ENCODE measurements at places on chromosomes 3 and 15.

DNA sequence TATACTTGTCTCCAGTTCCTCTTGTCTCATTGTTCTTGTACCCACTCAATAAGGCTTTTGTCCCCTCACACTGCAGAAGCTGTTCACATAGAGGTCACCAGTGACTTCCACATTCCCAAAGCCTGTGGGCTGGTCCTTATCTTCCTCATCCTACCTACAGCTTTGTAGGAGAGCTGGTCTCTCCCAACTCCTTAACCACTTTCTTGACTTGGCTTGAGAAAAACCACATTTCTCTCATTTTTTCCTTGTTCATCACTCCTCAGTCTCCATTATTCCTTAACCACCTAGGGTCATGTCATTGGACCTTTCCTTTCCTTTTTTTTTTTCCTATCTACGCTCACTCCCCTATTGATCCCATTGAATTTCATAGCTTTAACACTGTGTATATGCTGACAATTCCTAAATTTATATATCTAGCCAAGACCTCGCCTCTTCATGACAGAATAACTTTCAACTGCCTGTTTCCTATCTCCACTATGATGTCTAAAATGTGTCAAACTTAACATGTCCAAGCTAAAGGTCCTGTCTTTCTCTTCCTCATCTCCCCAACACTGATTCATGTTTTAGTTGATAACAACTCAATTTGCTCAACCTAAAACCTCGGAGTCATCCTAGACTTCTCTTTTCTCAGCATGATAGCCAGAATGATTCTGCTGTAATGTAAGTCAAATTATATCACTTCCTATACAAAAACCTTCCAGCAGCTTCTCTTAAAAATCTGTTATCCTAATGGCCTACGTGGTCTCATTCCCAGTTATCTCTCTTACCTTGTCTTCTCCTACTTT is 49.5 kb downstream of the CEP63 start:
- DNase-seq, result no peak

DNA sequence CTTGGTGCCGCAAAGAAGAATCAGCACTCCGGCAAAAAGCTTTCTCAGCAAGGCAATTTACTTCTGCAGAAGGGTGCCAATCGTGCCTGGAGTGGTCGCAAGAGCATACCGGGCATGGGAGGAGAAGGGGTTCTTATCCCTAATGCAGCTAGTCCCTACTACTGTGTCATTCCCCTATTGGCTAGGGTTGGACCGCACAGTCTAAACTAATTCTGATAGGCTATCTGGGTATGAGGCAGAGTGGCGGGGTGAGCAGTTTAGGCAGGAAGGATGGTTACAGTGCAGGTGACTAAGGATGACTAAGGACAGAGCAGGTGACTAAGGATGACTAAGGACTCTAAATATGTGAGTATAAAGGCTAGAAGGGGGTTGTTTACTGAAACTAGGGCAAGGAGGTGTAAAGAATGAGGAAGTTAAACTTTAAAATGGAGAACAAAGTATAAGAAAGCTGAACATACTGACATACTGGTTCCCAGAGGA is 52.9 kb downstream of the PGBD4 start:
- DNase-seq, result no peak

DNA sequence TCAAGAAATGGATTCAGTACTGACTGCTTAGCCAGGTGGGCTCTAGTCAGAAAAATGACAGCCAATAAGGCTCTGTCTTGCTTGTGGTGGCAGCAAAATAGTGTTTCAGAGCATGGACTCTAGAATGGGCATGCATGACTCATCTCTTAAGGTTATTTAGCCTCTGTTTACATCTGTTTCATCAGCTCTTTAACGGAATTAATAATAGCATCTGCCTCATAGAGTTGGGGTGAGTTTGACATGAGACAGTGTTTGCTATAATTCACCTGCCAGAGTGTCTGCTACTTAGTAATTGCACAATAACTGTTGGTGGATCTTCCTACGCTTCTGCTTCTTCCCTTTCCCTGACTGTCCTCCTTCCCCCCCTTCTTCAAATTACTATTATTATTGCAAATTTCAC is 350.4 kb upstream of the SEMA6D start:
- no peak for DNase-seq

GRCh38 chr15:77186594-77187011 is 115.7 kb upstream of the TSPAN3 start:
- no peak for DNase-seq

DNA sequence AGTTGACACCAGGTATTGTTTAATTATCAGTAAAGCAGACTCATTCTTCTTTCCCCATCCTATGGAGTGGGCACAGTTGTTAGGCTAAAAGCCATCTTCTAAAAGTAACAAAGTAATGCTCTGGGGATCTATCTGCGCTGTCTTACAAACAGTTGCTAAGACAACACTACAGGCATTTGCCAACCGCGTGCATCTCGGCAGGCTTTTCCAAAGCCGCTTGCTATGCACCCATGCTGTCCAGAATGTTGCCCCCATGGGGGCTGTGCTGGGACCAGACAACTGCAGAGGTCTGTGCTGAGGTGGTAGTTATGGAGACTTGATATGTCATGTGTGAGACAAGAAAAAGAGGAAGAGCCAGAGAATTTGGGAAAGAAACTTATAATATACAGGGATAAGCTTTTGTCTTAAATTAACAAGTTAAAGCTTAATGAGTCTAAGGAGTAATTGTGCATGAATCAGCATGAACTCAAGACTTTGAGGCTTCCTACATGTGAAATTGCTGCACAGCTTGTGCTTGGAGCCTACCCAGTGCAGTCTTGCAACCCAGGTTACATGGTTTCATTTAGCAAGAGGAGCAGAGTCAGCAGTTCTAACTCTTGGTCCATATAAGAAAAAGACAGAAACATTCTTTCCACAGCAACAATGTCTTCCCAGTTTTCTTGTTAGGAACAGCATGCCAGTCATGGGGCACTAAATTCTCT is 38.9 kb upstream of the DCLK3 start:
- no peak for DNase-seq

DNA sequence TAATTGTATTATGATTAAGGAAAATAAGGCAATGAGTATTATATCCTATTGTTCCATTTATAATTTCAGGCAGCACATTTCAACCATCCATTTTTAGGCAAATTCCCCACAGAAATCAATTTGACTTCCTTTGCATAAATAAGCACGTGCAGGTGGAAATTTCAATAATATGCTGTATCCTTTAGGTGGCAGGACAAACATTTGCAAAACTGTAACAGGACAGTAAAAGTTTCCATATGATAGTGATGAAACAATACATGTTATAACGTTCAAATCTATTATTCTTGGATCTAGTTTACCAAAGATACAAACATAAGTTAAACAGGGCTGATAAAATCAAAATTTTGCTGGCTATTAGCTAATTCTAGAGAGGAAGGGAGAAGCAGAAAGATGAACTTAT is 8.5 kb downstream of the UACA start:
- no peak for DNase-seq

- DNase-seq, result no peak
These were observed 30.7 kb downstream of the LRTM1 start for GRCh38 chr3:54897028-54897711.

- DNase-seq, result peak; percentile 71
These were observed 161.3 kb upstream of the TLE3 start for GRCh38 chr15:70259028-70259424.

DNA sequence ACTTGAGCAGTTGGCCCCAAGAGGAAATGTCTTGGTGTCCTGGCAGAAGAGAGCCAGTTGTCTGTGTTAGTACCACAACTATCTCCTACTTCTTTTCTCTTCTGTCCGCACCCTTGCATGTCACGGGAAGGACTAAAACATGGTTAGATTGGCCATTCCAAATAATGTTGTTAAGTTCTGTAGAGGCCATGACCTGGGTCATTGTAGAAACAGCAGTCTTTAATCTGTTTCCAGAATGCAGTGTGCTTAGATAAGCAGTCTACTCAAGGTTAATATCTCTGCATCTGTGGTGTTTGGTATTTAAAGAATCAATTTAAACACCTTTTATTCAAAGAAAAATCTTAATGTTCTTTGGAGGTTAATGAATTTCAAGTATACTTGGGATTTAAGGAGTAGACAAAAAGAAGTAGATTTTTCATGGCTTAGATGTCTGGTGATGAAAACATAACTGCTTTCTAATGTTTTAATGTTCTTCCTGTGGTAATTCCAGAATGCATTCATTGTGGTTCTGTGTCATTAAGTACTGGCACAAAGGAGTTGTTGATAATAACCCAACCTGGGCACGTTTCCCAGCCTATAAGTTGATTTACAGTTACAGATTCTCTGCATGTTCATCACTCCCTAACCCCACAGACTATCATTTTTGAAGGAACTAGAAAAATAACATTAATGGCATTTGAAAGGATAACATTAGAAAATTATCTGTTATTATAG is 58.9 kb downstream of the TMEM108 start:
- no peak for DNase-seq

DNA sequence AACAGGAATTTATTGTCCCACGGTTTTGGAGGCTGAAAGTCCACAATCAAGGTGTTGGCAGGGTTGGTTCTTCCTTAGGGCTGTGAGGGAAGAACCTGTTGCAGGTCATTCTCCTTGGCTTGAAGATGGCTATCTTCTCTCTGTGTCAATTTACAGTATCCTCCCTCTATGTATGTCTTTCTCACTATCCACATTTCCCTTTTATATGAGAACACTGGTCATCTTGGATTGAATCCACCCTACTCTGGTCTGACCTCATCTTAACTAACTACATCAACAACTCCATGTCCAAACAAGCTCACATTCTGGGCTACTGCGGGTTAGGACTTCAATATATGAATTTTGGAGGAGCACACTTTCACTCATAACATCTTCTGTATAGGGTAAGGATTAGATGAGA is 61.9 kb downstream of the CLDN1 start:
- DNase-seq, result no peak

GRCh38 chr15:69781411-69782125 is 316.1 kb downstream of the TLE3 start:
- DNase-seq, result no peak

- DNase-seq, result no peak
These were observed 40.8 kb downstream of the MGLL start for GRCh38 chr3:127781411-127782001.

DNA sequence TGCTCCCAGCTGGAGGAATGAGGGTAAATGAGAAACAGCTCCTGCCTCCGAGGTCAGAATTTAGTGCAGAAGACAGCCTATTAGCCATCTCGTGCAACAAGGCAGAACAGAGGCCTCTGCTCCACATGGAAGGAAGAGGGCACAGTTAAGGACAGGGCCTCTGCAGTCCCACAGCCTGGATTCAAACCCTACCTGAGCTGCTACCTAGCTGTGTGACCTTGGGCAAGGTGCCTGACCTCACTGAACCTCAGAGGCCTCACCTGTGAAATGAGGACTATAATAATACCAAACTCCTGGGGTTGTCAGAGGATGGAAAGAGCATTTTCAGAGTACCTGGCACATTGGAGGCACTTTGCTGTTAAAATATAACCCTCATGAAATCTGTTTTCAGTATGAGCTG is 285.7 kb upstream of the CTNNB1 start:
- no peak for DNase-seq

DNA sequence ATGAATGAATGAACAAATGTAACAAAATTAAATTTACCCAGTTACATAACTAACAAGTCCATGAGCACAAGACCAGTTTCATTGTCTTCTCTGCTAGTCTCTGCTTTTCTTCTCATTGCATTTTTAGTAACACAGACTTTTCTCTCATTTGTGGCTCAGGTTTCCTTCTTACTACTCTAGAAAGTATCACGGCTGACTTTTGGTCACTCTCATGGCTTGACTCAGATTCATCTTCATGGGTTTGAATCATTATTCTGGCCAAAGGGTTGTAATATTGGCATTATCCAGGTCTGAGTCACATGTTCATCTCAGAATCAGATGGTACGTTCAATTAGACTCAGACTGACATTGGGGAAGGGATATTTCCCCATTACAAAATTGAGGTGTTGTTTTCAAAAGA is 121.5 kb upstream of the SATB1 start:
- DNase-seq, result no peak

DNA sequence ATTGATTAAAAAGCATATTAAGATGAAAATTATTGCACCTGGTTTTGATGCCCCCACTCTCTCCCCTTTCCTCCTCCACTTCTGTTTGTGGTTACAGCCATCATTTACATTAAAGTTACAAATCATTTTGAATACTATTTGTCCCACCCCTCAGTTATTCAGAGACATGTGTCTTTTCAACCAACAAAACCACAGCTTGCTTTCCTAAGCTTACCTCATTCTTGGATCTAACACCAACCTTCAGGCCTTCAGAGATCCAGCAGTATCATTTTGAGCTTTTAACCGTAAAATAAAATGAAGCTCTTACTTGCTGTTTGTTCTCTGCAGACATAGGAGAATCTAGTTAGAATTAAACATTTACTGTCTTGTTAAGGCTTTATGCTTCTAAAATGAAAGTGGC is 4.7 kb downstream of the PXYLP1 start:
- no peak for DNase-seq

DNA sequence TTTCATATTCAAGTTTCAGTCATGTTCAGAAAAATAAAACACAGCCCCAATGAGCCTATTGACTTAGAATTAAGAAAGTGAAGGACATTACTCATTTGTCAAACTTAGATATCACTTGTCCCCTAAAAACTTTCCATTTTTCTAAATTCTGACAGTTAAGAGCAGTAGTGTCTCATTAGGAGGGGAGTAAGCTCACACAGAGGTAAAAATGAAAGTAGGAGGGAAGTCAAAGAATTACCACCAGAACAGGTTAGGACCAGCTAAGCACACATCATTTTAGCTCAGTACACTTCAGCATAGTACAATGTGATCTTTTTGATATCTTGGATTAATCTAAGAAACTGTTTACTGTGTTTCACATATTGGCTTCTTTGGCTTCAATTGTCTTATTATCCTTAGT is 64.3 kb downstream of the OSTN start:
- DNase-seq, result no peak

DNA sequence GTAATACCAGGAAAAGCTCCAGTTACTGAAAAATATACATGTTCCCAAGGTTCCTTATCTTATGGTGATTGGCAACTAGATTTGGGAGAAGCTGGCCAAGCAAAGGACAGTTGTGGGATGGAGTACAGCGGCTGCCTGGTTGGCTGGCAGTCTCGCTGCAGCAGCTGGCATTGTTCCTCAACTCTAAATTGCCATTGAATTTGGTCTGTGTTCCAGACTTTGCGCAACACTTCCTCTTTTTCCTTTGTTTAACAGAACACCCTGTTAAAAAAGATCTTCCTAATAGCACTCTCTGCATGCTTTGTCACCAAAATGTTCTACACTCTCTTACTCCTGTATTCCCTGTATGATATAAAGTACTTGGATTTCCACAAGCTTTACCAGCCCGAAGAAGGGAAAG is 420.6 kb upstream of the RBMS3 start:
- DNase-seq, result peak; percentile 6

DNA sequence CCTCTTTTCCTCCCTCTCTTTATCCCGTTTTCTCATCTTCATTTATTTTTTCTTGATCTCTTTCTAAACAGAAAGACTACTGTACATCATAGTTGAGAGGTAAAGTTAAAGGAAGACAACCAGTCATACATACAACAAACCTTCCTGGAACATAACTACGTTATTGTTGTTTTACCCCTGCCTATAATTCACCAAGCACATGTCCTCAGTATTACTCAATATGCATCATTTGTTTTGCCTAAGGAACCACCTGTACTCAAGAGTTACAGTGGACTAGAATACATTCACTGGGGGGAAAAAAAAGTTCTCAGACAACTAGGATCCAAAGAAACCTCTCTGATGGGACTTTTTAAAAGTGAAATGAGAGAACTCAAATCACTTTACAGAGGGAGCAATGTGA is 344.7 kb upstream of the RBMS3 start:
- no peak for DNase-seq

Data from upper lobe of left lung (tissue), 6 donors.